Activated CD4-positive, CD25-positive, alpha-beta regulatory T cell treated with anti-CD3 and anti-CD28 coated beads, Interleukin-2, amount 50 U/mL, for 16 hours (primary cell): ENCODE measurements at places on chromosomes 1 and 21.

- DNase-seq: no peak
Measured at GRCh38 chr1:164559342-164560051, 513 bp downstream of the PBX1 start.

GRCh38 chr1:109530457-109531087 is 9.1 kb upstream of the GPR61 start:
- DNase-seq: no peak

DNA sequence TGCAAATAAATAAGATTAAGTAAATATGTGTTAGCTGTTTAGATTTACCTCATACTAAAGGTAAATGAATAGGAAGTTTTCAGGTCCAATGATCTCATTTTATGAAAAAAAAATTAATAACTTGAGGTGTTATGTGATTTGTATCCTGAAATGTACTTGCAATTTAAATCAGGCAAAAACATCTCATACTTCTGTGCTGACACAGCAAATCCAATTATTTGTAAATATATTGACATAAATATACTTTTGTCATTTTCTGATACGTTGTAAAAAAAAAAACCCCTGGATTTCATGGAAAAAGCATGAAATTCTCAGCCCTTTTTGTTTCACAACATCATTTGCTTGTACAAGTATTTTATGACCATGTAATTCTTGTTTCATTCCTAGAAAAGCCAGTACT is 184.1 kb upstream of the NCAM2 start:
- DNase-seq: no peak

GRCh38 chr1:152148981-152149380 is 10.0 kb downstream of the RPTN start:
- no peak for DNase-seq

DNA sequence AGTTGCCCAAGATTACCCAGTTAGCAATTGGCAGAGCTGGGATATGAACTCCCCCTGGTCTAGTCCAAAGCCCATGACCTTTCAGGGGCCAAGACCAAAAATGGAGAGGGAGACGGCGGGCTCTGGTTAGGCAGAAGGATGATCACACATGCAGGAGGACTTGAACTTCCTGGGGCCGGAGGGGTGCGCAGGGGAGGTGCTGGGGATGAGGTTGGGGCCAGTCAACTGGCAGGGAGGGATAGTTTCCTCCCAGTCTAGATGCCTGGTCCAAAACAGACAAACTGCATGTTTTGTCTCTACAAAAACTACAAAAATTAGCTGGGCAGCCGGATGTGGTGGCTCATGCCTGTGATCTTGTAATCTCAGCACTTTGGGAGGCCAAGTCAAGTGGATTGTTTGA is 78.1 kb downstream of the NKAIN1 start:
- DNase-seq: no peak

- DNase-seq: no peak
Measured at GRCh38 chr1:36199934-36200741, 24.1 kb upstream of the THRAP3 start.

DNA sequence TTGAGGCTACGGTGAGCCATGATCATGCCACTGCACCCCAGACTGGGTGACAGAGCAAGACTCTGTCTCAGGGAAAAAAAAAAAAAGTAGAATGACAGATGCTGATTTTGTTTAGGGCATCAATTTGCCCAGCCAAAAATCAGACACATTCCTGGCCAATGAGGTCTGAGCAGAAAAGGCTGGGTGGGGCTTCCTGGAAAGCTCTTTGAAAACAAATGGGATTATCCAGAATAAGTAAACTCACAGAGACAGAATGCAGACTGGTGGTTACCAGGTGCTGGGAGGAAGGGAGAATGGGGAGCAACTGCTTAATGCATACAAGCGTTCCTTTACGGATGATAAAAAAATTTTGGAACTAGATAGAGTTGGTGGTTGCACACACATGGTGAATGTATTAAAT is 10.1 kb upstream of the CITED4 start:
- no peak for DNase-seq

DNA sequence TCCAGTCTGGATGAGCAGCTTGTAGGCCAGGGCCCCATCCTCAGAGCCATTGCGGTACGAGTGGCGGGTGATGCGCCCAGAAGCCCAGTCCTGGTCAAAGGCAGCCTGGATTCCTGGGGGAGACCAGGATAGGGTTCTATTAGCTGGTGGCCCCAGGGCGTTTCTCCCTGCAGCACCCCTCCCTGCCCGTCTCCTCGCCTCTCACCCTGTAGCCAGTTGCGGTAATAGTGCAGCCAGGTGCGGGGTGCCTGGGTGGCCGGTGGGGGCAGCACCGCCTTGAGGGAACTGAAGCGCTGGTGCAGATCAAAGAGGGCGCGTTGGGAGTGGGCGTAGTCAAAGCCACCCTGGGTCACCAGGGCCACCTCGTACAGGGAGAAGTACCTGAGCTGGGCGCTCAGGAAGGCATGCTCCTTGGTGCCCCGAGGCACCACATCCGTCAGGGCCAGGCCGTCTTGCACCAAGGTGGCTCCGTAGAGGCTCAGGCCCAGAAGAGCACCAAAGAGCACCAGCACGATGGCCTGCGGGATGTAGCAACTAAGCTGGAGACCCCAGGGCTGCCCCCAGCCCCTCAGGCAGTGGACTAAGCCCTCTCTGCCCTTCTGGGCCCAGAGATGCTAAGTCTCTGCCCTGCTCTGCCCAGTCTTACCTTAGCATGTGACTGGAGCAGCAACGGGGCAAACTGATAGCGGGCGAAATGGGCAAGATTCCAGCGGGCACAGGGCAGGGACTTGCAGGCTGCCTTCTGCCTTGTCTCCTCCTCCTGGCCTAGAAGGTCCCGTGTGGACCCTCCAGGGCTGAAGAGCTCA is 15.7 kb downstream of the PTCH2 start:
- no peak for DNase-seq

GRCh38 chr21:43207868-43208267 is 39.1 kb downstream of the CRYAA start:
- no peak for DNase-seq

DNA sequence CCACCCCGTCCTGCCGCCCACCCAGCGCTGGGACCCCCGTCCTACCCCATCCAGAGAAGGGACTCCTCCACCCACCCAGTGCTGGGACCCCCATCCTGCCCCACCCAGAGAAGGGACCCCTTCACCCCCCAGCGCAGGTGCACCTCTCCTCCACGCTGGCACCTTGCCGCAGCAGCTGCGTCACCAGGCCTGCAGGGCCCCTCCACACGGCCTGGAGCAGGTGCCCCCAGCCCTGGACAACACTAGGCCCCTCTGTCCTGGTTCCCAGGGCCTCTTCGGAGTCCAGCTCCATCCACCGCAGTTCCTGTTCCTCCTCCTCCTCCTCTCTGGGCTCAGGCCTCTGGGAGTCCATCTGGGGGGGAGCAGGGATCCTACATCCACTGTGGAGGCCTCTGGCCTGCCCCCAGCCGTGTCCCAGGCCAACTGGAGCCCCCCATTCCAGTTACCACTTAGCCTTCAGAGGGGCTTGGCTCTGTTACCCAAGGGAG is 378 bp downstream of the ANKRD65 start:
- DNase-seq: no peak

GRCh38 chr1:99228153-99228552 is 36.1 kb upstream of the PLPPR4 start:
- DNase-seq: no peak

DNA sequence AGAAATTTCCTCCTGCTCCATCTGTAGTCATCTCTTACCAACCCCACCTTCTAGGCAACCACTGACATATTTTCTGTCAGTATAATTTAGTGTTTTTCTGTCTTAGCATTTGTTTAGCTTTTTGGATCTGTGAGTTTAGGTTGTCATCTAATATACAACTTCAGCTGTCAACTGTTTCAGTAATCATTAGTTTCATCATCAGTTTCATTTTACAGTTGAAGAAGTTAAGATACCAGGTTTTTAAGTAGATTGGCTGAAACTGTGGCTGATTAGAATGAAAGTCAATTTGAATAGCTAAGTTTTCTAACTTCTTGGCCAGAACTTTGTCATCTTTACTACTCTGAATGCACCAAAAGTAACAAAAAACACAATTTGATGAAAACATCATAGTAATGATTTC is 1957.3 kb downstream of the NCAM2 start:
- DNase-seq: no peak

DNA sequence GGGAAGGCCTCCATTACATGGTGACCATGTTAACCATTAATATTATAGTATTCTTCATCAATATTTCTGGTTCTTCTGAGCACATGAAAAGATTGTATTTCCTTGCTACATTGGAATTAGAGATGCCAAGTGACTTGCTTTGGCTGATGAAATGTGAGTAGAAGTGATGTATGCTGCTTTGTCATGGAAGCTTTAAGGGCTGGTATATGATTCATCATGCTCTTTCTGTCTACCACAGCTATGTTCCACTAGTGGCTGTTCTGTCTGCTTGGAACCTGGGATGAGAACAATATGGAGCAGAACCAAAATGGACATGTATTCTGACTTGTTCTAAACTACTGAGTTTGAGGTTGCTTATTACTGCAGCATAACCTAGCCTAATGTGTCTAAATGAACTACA is 163.3 kb downstream of the TM2D1 start:
- DNase-seq: no peak

GRCh38 chr1:199152676-199153075 is 513.8 kb downstream of the PTPRC start:
- DNase-seq: no peak

GRCh38 chr1:19080721-19081120 is 124.2 kb upstream of the IFFO2 start:
- DNase-seq: no peak

- DNase-seq: no peak
Measured at GRCh38 chr1:118077331-118078045, 107.5 kb downstream of the SPAG17 start.

- DNase-seq: no peak
Measured at GRCh38 chr1:37930246-37931101, 16.4 kb downstream of the INPP5B start.

DNA sequence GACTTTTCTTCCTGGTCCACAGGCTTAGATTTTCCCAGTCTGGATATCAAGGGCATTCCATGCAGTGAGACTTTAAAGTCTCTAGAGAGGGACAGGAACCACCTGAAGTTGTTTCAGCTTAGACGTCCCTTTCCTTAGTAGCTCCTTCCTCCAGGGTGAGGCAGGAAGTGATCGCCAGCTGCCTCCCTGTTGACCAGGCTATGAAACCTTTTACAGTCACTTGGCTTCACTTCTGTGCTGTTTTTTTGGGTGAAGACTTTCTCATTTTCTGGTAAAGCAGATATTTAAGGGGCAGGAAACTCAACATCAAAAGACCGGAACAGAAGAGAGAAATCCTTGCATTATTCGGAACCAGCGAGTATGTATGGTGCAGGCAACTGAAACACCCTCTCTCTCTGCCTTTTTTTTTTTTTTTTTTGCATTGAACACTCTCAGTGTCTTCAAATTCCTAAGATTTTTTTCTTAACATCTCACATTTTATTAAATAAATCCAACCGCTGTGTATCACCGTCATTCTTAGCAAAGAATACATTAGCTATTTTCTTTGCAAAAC is 234.6 kb upstream of the IRF2BP2 start:
- no peak for DNase-seq

DNA sequence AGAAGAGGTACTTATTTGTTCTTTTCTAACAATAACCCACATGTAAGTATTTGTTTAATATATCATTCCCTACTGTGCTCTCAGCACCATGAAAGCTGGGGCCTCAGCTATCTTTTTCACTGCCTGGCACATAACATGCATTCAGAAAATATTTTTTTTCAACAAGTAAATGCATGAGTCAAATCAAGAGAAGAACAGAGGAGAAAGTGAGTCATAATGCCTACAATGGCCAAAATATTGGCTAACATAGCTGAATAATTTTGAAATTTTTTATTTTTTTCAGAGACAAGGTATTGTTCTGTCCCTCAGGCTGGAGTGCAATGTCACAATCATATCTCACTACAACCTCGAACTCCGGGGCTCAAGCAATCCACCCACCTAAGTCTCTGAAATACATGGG is 252.2 kb upstream of the ADAMTS5 start:
- DNase-seq: no peak

- DNase-seq: no peak
Measured at GRCh38 chr1:17187051-17187450, 17.9 kb upstream of the PADI1 start.

DNA sequence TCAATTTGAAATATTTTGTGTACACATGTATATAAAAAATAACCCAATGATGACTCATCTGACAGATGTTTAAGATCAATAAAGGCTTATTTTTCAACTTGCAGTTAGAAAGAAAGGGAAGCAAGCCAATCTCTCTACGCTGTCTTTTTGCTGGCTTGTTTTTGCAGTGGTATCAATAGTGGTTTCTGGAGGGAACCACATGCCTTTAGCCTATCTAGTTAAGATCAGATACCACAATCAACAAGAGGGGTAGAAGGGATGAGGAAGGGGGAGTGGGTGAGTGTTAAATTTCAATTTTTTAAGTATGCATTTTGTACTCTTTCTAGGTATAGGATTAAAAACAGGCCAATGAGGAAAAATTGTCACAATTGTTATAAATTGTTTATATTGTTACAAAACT is 276.2 kb downstream of the KCNH1 start:
- DNase-seq: no peak

DNA sequence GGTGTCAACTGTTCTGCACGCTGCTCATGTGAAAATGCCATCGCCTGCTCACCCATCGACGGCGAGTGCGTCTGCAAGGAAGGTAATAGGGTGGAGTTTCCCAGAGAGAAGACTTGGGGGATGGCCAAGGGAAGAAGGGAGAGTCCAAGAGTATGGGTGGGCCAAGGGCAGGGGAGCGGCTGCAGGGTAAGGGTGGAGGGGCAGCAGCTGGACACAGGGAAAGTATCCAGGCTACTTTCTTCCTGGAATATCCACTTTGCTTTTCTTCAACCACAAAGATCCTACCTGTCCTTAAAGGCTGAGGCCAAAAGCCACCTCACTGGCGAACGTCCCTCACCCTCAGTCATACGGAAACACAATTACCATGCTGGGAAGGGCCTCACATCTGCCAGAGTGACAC is 11.5 kb upstream of the LRRC71 start:
- DNase-seq: no peak

GRCh38 chr1:166036092-166036491 is 130.7 kb downstream of the FAM78B start:
- no peak for DNase-seq

DNA sequence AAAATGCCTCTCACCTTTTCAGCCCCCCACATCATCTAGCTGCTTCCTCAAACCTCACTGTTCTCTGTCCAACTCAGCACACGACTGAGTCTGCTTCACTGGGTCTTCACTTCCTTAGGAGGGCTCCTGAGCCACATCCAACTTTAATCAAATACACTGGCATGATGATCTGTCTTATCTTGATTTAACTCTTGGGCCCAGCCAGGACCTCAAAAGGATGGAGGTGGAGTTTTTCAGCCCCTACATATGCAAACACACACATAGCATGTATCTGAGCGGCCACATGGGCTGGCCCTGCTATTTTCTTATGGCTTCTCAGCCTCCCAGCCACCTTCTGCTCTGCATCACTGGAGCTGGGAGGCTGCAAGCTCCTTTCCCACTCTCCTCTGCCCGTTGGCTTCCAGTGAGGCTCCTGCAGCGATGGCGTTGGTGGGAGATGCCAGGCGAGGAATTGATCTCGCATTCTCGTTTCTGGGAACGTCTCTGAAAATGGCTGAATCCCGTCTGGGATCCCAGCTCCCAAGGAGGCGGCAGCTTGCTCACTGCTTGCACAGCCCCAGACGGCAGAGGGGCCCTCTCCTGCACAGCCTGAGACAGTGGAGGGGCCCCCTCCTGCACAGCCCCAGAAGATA is 1.8 kb upstream of the PRXL2B start:
- no peak for DNase-seq
